ENCODE measurements at places on chromosomes 3 and 15. TPM values are rescaled to one million over a fixed set of nuclear protein-coding genes. Genes with fewer than 3 reads are reported as not detected.

The NR2C2 gene
- total RNA-seq = 39.0 TPM

The CPN2 gene
- not detected for total RNA-seq

The PHLDB2 gene
- total RNA-seq = 618 TPM

The KIF7 gene
- total RNA-seq = 8.6 TPM

The MINAR1 gene
- 2.3 TPM for total RNA-seq

The CMTM8 gene
- not detected for total RNA-seq

The HDC gene
- not detected for total RNA-seq

The GRAMD1C gene
- total RNA-seq = 1.6 TPM

The SERPINI1 gene
- 1.6 TPM for total RNA-seq

The ATP13A3 gene
- total RNA-seq = 47.1 TPM

The STAB1 gene
- 0.22 TPM for total RNA-seq

The CCR1 gene
- total RNA-seq = not detected

The IQCH gene
- total RNA-seq = 4.3 TPM

The CCR3 gene
- total RNA-seq = 0.33 TPM

The INTS14 gene
- 36.1 TPM for total RNA-seq

The ANKRD34C gene
- under 0.01 TPM for total RNA-seq

The TMEM266 gene
- 3.1 TPM for total RNA-seq

The GANC gene
- 29.5 TPM for total RNA-seq

The TIGIT gene
- total RNA-seq = not detected

The ADIPOQ gene
- not detected for total RNA-seq

The THSD4 gene
- total RNA-seq = 67.5 TPM

The GP9 gene
- not detected for total RNA-seq

The DUSP7 gene
- 11.0 TPM for total RNA-seq

The SPESP1 gene
- 2.0 TPM for total RNA-seq

The PPARG gene
- 49.5 TPM for total RNA-seq

The ZIC1 gene
- total RNA-seq = not detected

The SNTN gene
- not detected for total RNA-seq

The KLHL40 gene
- total RNA-seq = not detected

The CHRD gene
- not detected for total RNA-seq

The DHFR2 gene
- 5.1 TPM for total RNA-seq

The CSTA gene
- 0.22 TPM for total RNA-seq

The ACAN gene
- under 0.01 TPM for total RNA-seq

The CCDC13 gene
- 0.11 TPM for total RNA-seq

The HYKK gene
- 1.7 TPM for total RNA-seq

The NOX5 gene
- 0.22 TPM for total RNA-seq

The TCAIM gene
- 24.3 TPM for total RNA-seq

The SSUH2 gene
- total RNA-seq = 0.11 TPM

The GPR15 gene
- total RNA-seq = not detected

The CHAC1 gene
- total RNA-seq = 27.5 TPM

The TLR9 gene
- under 0.01 TPM for total RNA-seq

The MESP2 gene
- total RNA-seq = 0.39 TPM

The WDR49 gene
- not detected for total RNA-seq

The CAPN7 gene
- 61.5 TPM for total RNA-seq

The NUP210 gene
- not detected for total RNA-seq

The GP5 gene
- not detected for total RNA-seq

The PPIP5K1 gene
- 16.9 TPM for total RNA-seq

The GREM1 gene
- total RNA-seq = 0.65 TPM

The DCP1A gene
- total RNA-seq = 11.8 TPM

The MTHFS gene
- total RNA-seq = 9.3 TPM

The C3orf85 gene
- not detected for total RNA-seq

The SCG5 gene
- total RNA-seq = not detected

The INKA1 gene
- total RNA-seq = 1.8 TPM

The OR4F6 gene
- total RNA-seq = under 0.01 TPM

The LEKR1 gene
- total RNA-seq = 1.4 TPM

The RTP3 gene
- not detected for total RNA-seq

The UPK1B gene
- total RNA-seq = 345 TPM

The ST6GAL1 gene
- 1.6 TPM for total RNA-seq

The EXD1 gene
- not detected for total RNA-seq

The AGBL1 gene
- total RNA-seq = not detected
